Cerebellar cortex (tissue), 1 donor: ENCODE measurements at places on chromosomes 3 and 15.

DNA sequence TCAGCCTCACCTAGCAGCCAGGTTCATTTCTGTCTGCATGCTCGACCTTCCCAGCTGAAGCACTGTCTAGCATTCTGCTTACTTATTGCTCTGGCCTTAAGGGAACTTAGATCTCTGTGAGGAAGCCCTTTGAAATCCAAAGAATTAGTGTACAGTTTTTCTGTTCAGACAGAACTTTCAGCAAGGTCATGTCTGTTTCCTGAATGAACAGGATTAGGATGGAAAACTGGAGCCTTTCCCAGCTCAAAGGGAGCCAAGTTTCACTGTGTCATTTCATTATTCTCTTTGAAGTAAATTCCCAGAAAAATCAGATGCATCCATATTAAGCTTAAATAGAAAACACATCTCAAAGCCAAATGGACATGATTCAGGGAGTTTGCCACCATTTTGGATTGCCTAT is 457.3 kb upstream of the KCNMB2 start:
- DNase-seq = peak; percentile 65

GRCh38 chr3:8152821-8153418 is 348.7 kb upstream of the LMCD1 start:
- no peak for DNase-seq

DNA sequence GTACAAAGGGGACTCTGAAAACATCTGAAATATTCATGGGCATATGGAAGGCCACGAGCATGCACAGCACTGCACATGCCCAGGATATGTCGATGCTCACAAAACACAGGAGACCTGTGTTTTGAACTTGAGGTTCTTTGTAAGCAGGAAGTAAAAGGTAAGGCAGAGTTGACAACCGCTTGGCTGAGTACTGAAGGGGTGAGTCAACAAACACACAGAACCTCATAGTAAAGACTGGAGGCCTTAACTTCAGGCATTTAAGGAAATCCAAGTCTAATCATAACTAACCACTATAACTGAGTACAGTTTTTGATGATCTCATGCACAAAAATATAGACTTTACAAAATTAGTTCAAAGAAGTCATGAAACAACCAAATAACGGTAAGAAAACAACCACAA is 80.6 kb downstream of the MYO9A start:
- DNase-seq = no peak

GRCh38 chr15:78105476-78106241 is 13.3 kb downstream of the SH2D7 start:
- DNase-seq = no peak

DNA sequence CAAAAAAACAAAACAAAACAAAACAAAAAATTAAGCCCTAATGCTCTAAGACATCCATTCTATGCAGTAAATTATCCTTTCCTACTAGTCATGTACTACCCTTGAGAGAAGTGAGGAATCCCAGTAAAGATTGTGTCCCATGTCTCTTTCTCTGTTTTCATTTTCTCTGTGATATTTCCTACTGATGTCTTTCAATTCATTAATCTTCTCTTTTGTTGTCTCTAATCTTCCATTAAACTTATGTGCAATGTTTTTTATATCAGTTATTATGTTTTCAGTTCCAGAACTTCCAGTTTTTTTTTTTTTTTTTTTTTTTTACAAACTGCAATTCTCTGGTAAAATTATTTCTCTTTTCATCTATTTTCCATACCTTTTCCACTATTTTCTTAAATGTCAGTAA is 44.1 kb upstream of the SLC12A8 start:
- no peak for DNase-seq

DNA sequence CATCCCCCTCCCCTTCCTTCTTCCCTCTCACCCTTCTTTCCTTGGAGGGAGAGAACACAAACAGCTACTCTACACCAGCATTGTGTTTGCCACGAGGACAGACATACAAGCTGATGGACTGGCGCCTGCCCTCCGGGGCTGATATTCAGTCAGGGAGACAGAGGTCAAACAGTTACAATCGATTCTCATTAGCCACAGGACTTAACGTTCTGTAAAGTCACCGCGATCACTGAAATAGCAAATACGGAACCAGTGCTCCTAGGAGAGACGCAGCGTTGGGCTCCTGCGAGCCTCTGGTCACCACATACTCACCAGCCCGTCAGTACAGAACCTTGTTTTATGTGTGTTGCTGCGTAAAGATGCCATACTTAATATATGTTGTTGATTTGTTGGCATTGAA is 108.8 kb downstream of the LRRK1 start:
- no peak for DNase-seq

GRCh38 chr3:49602877-49603411 is 48.7 kb downstream of the BSN start:
- peak; percentile 53 for DNase-seq
